Cerebellum (tissue), 4 donors: ENCODE measurements at places on chromosomes 2 and 18.
A peak's percentile ranks its signal among the peaks of the same experiment; 100 is the strongest.

- DNase-seq, result no peak
These were observed 25.8 kb upstream of the PLB1 start for GRCh38 chr2:28469947-28470535.

- DNase-seq, result peak; percentile 81
These were observed 34.3 kb downstream of the ZAP70 start for GRCh38 chr2:97747716-97748115.

DNA sequence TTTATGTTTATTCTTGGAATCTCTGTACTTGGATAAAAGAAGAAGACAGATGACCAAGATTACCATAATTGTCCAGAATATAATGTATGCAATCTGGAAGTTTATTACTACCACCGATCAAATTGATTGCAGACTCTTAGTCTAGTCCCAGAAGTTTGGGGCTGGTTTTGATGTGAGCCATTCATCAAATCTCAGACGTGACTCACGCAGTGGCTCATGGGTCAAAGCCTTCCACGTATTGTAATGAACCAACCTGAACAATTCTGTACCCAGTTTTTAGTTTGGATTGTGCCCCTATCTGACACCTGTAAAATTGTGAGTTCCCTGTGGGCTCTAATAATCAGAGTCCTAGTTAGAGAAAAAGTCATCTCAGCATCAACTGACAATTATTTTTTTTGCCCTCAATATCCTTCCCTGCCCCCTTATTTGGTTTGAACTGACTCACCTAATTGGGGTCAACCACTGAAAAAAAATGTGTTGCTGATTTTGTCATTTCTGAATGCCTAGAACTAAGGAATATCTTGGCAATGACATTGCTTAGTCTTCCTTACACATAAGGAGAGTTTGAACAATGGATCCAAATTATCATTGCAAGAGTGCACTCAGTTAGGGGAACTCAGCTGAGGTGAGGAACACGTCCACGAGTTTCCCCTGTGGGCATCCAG lies 219.5 kb upstream of the NRP2 start:
- DNase-seq, result no peak

DNA sequence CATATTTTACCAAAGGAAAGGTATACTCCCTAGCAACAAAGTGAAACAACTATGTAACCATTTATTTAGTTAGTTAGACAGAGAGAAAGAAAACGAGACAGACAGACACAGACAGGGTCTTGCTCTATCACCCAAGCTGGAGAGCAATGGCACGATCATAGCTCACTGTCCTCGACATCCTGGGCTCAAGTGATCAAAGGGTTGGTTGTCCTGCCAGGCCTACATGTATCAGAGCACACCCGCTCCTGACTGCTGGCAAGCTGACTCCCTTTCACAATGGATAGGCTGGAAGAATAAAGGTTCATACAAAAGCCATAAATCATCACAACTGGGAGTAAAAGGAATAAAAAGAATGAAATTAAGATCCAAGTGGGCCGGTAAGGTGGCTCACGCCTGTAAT lies 53.5 kb downstream of the ATL2 start:
- DNase-seq, result no peak

- peak; percentile 71 for DNase-seq
These were observed 17.3 kb upstream of the ANXA4 start for GRCh38 chr2:69724540-69725159.

- peak; percentile 65 for DNase-seq
These were observed 23.3 kb downstream of the REEP1 start for GRCh38 chr2:86314125-86314524.

- no peak for DNase-seq
These were observed 888 bp upstream of the ADCY3 start for GRCh38 chr2:24920809-24921441.

DNA sequence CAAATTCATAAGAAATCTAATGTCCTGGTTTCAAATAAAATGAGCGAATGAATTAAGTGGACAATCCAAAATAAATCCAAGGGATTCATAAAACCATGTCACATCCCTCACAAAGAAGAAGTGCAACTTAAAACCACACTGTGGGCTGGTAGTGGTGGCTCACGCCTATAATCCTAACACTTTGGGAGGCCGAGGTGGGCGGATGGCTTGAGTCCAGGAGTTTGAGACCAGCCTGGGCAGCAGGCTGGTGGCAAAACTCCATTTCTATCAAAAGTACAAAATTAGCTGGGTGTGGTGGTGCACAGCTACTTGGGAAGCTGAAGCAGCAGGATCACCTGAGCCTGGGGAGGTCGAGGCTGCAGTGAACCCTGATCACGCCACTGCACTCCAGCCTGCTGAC lies 25.4 kb downstream of the FAM98A start:
- DNase-seq, result no peak

GRCh38 chr18:58793361-58793760 lies 71.3 kb upstream of the ZNF532 start:
- no peak for DNase-seq

GRCh38 chr2:100940766-100941645 lies 61.1 kb upstream of the RPL31 start:
- no peak for DNase-seq
